ENCODE measurements at places on chromosomes 2 and 18. TPM values are rescaled to one million over a fixed set of nuclear protein-coding genes. Genes with fewer than 3 reads are reported as not detected.

SULT1C2 gene
- not detected for total RNA-seq

LRRTM4 gene
- total RNA-seq: not detected

G6PC2 gene
- total RNA-seq: not detected

ZSWIM2 gene
- total RNA-seq: not detected

DNA sequence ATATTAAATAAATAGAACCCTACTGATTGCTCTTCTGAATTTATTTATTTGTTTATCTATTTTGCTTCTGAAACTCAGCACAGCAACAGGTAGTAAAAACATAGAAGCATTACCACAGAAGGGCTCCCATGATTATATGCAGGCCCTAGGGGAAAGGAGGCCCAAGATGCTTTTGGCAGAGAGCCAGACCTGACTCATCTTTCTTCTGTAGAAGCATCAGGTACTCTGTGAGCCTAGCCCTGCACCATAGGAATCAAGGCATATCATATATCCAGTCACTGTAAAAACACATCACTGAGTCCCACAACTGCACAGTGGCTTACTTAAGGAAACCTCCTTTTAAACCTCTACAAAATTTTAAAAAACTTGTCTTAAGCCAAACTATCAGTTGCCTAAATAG is 1.8 kb downstream of the SCN9A start:
- DNase-seq: no peak

DNA sequence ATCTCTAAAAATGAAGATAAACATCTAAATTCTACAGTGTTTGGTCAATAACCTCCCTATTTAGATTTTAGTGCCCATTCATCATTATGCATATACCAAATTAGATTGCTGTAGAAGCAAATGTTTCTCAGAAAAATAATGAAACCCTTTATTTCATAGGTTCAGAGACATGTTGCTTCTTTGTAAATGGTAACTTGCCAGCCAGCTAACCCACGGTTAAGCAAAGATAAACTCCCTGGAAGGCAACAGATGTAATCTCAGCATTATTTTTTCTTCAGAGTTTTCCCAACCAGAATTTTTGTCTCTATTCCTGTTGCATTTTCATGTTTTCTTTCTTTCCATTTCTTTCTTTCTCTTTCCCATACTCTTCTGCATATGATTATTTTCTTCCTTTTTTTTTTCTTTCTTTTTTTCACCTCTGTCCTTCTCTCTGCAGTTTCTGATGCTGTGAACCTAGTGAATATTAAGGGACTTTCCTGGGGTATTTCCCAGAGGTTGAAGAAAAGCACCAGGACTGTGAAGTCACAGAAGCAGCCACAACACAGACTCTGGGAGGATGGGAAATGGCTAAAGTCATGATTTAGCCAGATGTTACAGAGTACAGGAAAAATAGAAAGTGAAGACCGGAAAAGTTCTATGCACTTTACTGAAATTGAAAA is 50.0 kb upstream of the DSG1 start:
- DNase-seq: no peak

GRCh38 chr2:11155381-11156035 is at the start of gene SLC66A3:
TSS of gene SLC66A3 (plus strand) at chr2:11155467. CDS start at chr2:11155547, 80 bp downstream.
- DNase-seq: peak; percentile 85

DNA sequence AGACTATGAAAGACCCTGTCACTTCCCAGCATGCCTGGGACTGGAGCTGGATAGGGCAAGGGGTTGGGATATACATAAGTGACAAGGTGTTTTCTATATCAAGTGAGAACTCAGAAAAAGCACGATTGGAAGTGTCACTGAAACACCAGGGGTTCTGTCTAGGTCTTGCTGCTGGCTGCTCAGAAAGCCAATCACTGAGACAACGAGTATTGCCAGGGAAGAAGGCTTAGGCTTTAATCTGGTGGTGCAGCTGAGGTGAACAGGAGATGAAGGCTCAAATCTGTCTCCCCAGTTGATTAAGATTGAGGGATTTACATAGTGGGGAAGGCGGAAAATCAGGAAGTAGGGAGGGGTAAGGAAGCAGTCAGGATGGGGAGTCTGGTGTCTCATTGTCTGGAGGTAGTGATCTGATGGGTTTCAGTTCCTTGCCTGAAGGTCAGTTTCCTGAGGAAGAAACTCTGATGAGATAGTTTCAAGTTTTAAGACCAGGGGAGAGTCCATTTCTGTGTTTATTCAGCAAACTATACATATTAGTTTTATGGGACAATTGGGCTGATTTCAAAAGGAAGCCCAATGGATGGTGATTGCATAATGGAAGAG is 3.5 kb upstream of the C2orf74 start:
- no peak for DNase-seq

DNA sequence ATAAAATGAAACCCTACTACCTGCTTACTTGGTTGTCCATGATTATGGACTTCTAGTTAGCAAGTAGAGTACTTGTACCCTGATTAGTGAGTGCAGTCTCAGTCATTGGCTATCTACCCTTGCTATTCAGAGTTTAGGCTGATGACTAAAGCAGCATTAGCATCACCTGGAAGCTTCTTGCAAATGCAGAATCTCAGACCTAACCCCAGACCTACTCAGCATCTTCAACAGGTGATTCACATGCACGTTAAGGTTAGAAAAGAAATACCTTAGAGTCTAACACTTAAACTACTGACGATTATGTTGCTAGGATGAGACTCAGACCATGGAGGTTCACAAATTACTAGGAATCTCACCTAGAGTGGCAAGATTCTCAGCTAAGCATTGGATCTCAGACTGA is 399.9 kb upstream of the FANCL start:
- no peak for DNase-seq

Data from T-cell (primary cell).